Immature natural killer cell (primary cell): ENCODE measurements at places on chromosomes 16 and 17.

DNA sequence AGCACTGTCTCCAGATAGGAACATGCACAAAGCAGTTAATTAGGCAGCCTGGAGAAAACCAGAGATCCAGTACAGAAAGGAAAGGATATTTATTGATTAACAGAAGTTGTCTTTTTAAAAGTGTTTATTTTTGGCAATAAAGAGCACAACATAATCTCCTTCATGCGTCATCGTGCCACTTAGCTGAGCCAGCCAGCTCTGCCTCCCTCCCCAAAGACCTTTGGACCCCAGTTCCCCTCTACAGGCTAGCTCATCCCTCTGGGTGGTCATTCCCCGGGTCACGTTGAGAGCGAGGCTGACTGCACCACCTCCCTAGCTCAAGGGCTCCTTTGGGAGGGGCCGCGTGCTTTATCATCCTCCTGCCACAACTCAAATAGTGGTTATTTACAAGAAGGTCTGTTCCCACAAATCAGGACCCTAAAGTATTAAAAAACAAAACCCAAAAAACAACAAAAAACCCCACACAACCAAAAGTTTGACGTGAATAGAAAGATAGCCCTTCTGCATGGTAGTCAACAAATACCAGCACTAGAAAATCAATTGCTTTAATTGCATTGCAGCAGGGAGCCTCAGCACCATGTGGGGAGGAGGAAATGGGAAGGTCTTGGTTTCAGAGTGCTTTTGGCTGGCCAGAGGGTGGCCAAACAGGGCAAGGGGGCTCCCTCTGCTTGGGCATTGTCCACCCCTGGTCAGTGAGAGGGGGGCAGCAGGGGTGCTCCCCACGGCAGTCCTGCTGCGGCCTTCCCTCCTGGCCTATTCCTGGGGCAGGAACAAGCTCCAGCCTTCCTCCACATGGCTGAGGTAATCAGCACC is 9.6 kb downstream of the POLR2C start:
- no peak for DNase-seq

DNA sequence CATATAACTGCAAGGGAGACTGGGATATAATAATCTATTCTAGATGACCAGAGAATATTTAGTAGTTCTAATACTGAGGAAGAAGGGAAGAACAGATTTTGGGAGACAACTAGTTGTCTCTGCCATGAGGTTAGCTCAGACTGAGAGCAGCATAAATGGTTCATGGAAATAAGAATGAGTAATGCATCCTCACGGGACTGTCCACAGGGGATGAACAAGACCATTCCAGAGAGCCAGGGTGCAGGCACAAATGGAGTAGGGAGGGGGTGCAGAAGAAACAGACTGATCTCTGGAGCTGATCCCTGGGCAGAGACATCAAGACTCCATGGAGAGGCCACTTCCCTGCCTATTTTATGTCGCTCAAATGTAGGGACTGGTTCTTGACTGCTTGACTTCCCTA is 30.4 kb downstream of the NLRC5 start:
- DNase-seq = no peak

GRCh38 chr16:15494236-15494635 is 59.8 kb downstream of the BMERB1 start:
- no peak for DNase-seq

GRCh38 chr16:66898207-66898606 is 17.9 kb downstream of the PDP2 start:
- no peak for DNase-seq

DNA sequence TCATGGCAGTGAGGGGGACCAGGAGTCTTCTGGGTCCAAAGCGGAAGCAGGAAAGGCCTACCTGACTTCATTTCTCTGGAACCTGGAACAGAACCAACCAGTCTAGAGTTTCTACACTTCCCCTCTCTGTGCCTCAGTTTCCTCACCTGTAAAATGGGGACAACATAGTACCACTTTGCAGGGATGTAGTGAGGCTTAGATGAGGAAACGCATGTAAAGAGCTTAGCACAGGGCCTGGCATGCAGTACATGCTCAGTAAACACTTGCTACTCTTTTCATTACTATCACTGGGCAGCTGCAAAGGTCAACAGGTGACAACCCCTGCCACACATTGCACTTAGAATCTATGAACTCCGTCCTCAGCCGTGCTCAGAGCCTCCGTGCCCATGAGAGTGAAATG is 24.2 kb downstream of the MYO15A start:
- no peak for DNase-seq

DNA sequence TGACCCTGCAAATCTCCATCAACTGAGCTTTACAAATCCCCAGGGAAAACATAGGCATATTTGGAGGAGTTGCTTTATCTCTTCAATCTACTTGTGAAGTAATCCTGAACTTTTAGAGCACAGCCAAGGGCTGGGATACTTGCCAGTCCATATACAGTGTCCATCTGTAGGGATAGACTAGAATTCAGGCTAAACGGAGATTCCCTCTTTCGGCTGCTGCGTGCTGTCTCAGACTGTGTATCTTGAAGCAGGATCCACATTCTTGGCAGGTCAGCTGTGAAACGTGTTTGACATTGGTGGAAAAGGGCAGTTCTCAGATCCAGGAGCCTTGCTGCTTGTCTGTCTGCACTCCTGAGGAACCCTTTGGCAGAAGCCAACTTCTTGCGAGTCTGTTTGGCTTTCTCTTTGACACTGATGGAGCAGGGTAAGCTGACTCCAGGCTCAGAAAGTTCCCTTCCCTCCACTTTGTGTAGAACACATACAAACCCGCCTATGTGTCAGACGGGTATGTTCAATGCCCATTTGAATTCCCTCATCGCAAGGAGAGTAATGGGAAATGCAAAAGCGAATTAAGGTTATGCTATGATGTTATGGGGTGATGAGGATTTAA is 221.8 kb downstream of the MAP2K4 start:
- DNase-seq = no peak

GRCh38 chr17:14427900-14428647 is 127.2 kb downstream of the HS3ST3B1 start:
- DNase-seq = peak; percentile 83

DNA sequence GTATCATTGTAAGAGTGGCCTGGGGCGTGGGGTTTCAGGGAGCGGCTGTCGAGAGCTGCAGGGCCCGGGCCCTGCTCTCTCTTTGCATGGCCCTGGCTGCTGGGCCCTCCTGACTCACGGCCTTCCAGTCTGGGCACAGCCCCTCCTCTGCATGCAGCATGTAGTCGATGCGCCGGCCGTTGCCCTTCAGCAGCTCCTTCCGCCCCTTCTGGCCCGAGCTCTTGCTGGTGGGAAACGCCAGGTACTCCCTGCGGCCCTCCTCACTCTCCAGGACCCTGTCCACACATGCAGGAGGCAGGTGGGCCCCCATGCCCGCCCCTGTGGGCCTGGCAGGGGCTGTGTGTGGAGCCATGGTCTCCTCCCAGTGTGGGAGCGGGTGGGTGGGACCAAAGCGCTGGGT is 50.7 kb downstream of the PRMT7 start:
- DNase-seq = no peak

DNA sequence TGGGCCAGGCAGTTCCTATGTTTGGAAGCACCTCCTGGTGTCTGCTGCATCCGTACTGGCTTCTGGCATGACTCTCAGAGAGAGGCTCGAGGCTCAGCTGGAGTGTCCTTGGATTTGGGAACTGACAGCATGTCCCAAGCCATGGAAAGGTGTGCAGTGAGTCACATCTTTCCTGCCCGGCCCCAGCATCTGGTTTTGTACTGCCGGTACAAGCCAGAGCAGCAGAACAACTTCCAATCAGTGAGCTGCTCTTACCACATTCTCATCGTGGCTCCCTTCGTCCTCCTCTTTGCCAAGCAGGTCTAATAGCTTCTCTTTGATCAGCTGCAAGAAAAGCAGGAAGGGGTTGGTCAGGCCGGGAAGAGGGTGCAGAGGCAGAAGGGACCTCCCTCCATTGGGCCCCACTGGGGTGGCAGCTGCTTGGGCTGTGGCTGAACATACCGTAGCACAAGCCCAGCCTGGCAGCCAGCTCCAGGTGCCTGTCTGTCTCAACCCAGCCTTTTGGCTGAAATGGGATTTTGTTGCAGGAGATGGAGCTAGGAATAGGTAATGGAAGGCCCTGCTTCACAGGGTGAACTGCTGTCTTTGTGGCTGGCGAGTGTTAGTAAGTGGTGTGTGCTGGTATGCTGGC is 24.2 kb downstream of the SPACA3 start:
- no peak for DNase-seq

DNA sequence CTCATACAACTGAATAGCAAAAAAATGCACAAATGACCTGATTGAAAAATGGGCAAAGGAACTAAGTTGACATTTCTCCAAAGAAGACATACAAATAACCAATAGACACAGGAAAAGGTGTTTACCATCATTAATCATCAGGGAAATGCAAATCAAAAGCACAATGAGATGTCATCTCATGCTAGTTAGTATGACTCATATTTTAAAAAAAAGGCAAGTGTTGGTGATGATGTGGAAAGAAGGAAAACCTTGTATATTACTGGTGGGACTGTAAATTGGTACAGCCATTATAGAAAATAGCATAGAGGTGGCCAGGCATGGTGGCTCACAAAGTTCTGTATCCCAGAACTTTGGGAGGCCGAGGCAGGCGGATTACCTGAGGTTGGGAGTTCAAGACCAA is 232.5 kb upstream of the ZFHX3 start:
- no peak for DNase-seq

DNA sequence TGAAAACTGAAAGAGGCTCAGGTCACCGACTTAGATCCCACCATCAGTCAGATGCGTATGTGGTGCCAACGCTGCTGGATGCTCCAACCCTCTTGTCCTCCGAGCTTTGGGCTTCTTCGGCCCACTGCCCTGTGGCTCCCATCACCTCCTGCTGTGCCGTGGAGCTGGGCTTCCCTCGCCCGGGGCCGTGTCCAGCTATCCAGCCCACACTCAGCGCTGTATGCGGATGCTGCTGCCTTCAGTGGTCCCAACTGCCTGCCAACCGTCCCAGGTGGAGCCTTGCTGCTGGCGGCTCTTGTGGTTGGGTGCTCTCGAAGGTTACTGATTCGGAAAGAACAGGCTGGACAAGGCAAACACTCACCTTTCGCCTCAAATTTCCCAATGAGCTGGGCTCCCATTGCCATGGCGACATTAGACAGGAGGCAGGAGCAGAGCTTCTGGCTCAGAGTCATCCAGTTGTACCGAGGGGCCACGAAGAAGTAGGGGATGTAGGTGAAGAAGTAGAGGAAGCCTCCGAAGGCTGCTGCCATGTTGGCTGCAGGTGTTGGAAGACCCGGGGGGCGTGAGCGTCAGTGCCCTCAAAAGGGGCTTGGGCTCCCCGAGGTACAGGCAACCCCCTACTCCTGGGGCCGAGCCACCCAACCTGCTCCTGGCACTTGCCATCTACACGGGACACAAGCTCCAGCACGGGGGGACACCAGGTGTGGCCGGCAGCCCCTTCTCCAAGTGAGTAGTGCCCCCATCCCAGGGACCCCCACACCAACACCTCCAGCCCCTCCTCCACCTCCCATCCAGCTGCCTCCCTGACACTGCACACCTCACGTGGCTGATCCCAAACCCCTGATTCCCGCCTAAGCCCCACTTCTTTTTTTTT is 32.2 kb downstream of the ABCA3 start:
- DNase-seq = no peak

DNA sequence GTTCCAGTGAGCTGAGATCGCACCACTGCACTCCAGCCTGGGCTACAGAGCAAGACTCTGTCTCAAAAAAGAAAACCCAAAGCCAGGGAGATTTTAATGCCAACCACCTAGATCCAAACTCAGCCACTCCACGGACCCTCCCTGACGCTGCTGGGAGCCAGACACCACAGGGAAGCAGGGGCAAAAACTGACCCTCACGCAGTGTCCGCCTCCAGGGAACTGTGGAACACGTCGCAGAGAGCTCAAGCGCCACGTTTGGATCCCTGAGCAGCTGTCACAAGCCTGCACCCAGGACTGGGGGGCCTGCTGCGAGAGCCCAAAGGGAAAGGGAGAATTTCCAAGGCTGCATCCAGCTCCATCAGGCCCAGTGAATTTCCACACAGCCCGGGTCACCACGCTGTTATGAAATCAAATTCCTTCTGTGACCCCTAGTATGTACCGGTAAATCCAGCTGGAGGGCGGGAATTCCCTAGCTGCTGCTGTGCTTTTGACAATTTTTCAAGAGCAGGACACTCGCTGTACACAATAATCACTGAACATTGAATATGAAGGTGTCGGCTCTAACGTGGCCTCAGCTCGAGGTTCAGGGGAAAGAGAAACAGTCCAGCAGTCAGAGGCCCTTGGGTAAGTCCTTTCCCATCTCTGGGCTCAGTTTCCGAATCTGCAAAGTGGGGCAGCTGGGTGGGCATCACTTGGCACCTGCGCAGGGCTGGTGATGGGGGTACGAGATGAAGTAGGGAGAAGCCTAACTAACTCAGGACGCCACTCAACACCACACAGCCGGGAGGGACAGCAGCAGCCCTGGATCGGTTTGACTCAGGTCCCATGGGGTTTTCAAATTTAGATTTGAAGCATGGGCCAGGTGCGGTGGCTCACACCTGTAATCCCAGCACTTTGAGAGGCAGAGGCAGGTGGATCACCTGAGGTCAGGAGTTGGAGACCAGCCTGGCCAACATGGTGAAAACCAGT is 8.6 kb downstream of the CARHSP1 start:
- no peak for DNase-seq

- no peak for DNase-seq
These were observed 104.3 kb upstream of the DNAH9 start for GRCh38 chr17:11493936-11494335.

DNA sequence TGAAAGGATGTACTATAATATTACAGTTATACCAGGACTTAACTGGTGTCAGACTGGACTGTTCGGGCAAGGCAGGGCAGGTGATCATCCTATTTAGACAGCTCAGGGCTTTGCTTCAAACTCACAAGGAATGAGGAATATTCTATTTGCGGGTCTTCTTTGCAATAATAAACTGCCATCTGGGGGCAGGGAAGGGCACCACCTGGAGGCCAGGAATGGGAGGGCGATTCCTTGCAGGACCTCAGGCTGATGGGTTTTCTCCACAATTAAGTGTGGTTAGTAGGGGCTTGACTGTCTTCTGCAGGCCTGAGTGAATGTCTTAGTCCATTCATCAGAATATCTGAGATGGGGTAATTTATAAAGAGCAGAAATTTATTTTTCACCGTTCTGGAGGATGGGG is 424.1 kb downstream of the CA10 start:
- no peak for DNase-seq

GRCh38 chr17:73384926-73385325 is 73.1 kb upstream of the CDC42EP4 start:
- DNase-seq = no peak

DNA sequence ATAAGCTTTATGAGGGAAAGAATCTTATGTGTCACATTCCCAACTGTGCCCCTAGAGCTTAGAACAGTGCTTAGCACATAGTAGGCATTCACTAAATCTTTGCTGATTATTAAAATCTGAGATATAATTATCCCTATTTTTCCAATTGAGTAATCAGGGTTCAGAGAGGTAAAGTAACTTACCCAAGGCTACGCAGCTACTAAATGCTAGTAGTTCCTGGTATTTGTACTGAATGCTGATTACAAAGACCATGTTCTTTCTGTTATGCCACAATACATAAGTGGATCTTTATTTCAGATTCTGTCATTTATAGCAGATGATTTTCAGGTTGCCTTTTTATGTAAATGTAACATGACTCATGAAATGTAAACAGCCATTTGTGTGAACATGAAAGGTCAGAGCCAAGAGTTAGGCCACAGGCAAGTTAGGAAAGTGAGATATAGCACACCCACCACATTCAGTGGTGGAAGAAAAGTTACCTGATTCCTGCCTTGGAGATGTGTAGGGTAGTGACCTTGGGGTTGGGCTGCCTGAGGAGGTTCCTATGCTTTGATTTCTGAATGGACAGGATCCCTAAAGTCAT is 77.2 kb downstream of the FTO start:
- no peak for DNase-seq
